OCI-LY7 (cell line): ENCODE measurements at places on chromosomes 2 and 18.

DNA sequence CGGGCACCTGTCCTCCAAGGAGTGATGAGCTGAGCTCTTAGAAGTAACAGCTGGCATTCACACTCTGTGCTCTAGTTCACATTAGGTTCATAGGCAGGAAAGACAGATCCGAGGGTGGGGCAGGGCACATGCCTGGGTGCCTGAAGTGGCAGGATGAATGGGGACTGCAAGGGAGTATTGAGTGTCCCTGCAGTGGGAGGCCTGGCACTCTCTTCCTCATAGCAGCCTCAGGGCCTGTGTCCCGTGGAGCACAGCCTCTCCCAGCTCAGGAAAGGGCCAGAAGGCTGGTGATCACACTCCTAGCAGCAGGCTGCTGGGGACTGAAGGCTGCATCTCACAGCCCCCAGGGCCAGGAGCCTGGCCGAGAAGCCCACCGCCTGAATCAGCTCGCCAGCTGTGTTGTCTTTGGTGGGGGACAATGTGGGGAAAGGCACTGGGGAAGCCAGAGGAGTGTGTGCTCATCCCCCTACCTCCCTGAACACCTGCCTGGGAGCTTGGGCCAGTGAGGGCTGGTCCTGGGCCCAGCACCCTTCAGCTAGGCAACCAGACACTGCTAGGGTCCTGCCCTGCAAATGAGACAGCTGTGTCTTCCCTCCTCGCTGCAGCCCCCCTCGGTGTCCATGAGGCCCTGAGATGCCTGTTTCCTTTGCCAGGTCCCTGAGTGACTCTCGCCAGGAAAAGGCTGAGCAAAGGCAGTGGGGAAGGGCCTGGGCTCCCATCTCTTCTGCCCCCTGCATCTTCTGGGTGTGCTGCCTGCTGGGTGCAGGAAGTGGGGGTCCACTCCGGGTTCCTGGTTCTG lies 48.2 kb upstream of the HS6ST1 start:
- DNase-seq: no peak

GRCh38 chr2:182128821-182129707 lies 143.4 kb downstream of the PPP1R1C start:
- no peak for DNase-seq

DNA sequence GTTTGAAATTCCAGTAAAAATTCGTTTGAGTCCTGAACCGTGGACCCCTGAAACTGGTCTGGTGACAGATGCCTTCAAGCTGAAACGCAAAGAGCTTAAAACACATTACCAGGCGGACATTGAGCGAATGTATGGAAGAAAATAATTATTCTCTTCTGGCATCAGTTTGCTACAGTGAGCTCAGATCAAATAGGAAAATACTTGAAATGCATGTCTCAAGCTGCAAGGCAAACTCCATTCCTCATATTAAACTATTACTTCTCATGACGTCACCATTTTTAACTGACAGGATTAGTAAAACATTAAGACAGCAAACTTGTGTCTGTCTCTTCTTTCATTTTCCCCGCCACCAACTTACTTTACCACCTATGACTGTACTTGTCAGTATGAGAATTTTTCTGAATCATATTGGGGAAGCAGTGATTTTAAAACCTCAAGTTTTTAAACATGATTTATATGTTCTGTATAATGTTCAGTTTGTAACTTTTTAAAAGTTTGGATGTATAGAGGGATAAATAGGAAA lies 80.7 kb downstream of the ACSL3 start:
- DNase-seq: no peak

- DNase-seq: no peak
These were observed 290.8 kb downstream of the DYSF start for GRCh38 chr2:71743995-71744675.

GRCh38 chr2:237701859-237702390 lies 74.5 kb downstream of the LRRFIP1 start:
- DNase-seq: no peak

DNA sequence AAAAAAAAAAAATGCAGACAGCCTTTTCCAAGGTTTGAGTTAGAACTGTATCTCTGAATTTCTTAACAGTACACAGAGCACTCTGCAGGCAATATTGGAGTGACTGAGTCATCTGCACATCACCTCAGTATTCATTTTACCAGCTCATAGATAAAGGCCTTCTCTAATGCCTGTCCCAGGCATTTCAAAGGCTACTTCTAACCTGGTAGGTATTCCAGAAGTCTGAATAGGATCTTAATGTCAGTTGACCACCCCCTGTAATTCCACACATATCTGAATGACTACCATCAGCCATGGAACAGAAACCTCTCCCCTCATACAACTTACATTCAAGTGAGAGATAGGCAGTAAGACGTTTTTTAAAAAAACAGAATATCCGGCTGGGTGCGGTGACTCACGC lies 9.0 kb downstream of the METTL21A start:
- DNase-seq: no peak

DNA sequence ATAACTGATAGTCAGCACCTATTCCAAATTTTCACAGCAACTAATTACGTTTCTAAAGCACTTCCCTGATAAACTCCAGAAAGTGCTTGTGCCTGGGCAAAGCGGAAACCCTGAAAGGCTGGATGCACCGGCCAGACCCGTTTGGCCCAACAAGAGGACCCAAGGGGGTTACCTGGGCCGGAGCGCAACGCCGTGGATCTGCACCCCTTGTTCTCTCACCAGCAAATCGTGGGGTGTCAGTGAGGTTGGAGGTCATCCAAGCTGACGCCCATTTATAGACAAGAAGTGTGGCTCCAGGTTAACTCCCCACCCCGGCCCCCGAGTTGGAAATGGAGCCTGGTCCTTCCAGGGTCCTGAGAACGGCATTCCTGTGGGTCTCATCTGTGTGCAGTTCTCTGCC lies 167.0 kb upstream of the HDAC4 start:
- DNase-seq: no peak

DNA sequence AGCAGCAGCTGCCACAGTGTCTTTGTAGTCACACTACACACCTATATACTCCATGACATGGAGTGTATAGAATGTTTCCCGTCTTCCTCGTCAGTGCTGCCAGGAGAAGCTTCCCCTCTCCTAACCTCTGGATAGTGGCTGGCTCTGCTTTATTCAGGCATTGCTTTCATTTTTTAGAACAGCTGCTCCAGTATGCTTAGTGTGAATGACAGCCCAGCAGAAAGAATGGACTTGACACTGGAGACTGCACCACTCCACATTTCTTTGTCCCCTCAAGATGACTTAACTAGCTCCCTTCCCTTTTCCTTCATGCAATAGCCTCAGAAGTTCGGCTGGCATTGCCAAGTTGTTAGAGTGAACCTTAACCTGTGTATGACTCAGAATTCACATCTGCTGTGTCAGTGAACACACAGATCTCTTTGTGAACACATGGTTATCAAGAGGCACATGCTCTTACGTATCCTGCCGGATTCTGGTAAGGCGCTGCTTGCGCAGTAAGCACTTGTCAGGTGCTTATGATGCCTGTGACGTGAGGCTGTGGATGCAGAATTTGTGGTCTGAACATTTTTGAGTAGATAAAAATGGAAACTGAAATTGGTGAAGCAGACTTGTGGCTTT lies 73.9 kb downstream of the NEDD4L start:
- DNase-seq: no peak

GRCh38 chr2:40740419-40740818 lies 288.5 kb upstream of the SLC8A1 start:
- no peak for DNase-seq

GRCh38 chr2:58539973-58540372 lies 298.8 kb upstream of the FANCL start:
- DNase-seq: no peak

- no peak for DNase-seq
These were observed 435.1 kb upstream of the MEIS1 start for GRCh38 chr2:65999796-66000195.

DNA sequence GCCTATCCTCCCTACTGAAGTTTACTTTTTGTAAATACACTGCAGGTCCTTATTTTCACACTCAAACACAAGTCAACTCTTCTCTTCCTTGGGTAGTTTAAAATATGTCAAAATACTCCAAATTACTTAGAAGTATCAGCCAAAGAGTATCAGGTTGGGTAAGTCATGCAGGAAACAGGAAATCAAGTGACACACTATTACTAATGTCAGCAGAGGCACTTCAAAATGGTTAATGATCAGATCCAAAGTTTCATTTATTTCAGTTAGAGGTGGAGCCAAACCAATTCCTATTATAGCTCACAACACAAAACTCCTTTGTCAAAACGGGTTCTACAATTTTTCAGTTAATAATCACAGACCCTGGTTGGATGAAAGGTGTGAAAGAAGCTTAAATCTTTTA lies 54.2 kb downstream of the DLGAP1 start:
- peak; percentile 1 for DNase-seq

GRCh38 chr2:111138839-111139238 lies 18.1 kb downstream of the BCL2L11 start:
- no peak for DNase-seq

DNA sequence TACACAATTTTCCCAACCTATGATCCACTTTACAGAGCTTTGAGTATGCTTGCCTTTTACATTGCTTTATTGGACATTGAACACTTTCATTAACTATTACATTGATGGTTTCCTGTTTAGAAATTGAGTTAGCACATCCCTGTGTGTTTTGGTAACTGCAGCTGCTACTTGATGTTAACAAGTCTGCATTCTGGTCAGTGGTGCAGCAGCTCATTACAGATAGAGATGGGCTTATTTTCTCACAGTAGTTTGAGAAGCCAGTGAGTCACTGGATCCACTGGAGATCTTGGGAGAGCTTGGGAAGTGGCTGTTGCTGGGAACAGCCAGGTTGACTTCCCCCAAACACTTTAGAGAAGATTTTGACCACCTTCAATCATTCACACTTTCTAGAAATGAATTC lies 150.5 kb downstream of the ARHGAP15 start:
- no peak for DNase-seq

GRCh38 chr18:35999925-36000324 lies 27.4 kb downstream of the RMP24 start:
- no peak for DNase-seq

DNA sequence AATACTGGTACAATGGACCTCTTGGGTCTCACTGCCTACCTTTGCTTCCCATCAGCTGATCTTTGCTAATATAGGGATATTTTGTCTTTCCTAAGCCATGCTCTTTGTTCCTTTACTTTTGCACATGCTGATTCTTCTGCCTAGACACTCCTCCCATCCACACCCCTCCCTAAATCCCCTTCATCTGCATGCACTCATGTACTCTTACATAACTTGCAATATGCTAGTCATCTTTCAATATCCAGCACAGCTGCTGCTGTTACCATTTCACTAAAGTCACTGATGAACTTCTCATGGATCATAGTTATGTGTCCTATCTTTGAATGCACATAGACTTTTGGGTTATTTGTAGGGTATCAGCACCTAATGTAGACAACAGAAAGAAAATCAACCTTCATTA lies 18.5 kb upstream of the DTNA start:
- no peak for DNase-seq

- no peak for DNase-seq
These were observed 53.9 kb upstream of the RAB27B start for GRCh38 chr18:54774423-54774822.

DNA sequence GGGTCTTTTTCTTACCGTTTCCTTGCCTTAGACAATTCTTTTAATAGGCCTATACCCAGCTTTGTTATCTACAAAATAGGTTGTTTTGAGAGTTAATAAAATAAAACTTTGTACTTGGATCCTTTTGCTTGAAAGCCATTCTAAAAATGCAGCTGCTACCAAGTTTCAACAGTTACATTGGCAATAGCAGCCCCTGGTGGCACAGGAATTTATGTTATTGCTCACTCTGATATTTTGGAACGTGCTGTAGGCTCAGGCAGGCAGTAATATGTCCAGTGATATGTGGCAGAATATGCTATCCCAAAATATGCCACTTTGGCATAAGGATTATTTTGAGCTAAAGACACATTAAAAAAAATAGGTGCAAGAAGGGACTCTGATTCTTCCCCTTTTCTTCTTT lies 6.7 kb upstream of the COMMD1 start:
- DNase-seq: peak; percentile 53

- DNase-seq: no peak
These were observed 37.3 kb downstream of the RNU4ATAC start for GRCh38 chr2:121567957-121568409.

GRCh38 chr18:59189746-59190145 lies 30.2 kb upstream of the GRP start:
- no peak for DNase-seq
